CD8-positive, alpha-beta memory T cell (primary cell): ENCODE measurements at places on chromosomes 6 and 20. TPM values are rescaled to one million over a fixed set of nuclear protein-coding genes. Genes with fewer than 3 reads are reported as not detected.

The NNAT gene
- 0.33 TPM for total RNA-seq

The OLIG3 gene
- 0.26 TPM for total RNA-seq

The LY6G5C gene
- total RNA-seq, result 4.5 TPM

The EYS gene
- not detected for total RNA-seq

The CNKSR3 gene
- total RNA-seq, result 0.50 TPM

The BCKDHB gene
- total RNA-seq, result 14.4 TPM

The MTFR2 gene
- 18.8 TPM for total RNA-seq

The C4A gene
- total RNA-seq, result 3.3 TPM

The IGF2R gene
- 91.4 TPM for total RNA-seq

The RIPPLY2 gene
- total RNA-seq, result not detected

The OR2H2 gene
- not detected for total RNA-seq

The IP6K3 gene
- total RNA-seq, result not detected

The PPP1R14C gene
- total RNA-seq, result 1.4 TPM

The FOXF2 gene
- not detected for total RNA-seq

The DSP gene
- total RNA-seq, result not detected

The TUBB1 gene
- not detected for total RNA-seq

The BTN1A1 gene
- total RNA-seq, result 0.09 TPM

The SAMD3 gene
- 12.5 TPM for total RNA-seq

The TXLNB gene
- 0.47 TPM for total RNA-seq

The GNAS-AS1 gene
- 0.55 TPM for total RNA-seq

The HLA-DRA gene
- total RNA-seq, result 36.6 TPM

The KCNB1 gene
- total RNA-seq, result not detected

The CLPSL1 gene
- total RNA-seq, result not detected

The TMX4 gene
- 36.7 TPM for total RNA-seq

The NRSN1 gene
- total RNA-seq, result not detected

The THBS2 gene
- not detected for total RNA-seq

The ME1 gene
- 0.42 TPM for total RNA-seq
